Transverse colon (tissue), 4 donors: ENCODE measurements at places on chromosomes 13 and 19. TPM values are rescaled to one million over a fixed set of nuclear protein-coding genes. Genes with fewer than 3 reads are reported as not detected.

Gene ETFB
- total RNA-seq = 147 TPM

- peak overlapping the region; percentile 79 for H3K4me3 ChIP-seq
- peaks cover 8% of the 10 kb centered on the region for H3K36me3 ChIP-seq
- peaks cover 22% of the 10 kb centered on the region for H3K4me1 ChIP-seq
- H3K27ac ChIP-seq = peak overlapping the region; percentile 91
- no peaks in the 10 kb centered on the region for H3K27me3 ChIP-seq
Measured at GRCh38 chr13:28657784-28658538, 969 bp upstream of the POMP start.

DNA sequence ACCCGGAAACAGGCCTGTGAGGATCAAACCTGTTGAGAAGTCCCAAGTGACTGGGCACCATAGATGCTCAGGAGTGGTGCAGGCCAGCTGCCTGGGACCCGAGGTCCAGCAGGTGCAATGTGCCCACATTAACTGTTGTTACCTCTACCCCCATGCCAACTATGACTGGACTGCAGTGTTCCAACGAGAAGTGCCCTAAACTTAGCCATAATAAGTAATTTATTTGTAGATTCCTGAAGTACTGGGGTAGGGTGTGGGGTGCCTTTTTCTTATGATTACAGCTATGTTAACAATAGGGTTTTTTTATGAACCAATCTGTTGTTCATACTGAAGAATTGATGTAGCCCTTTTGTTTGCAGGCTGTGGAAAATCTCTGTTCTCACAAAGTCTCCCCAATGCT is 9.2 kb downstream of the CUL4A start:
- H3K4me3 ChIP-seq = no peak overlapping the region
- H3K27me3 ChIP-seq = no peaks in the 10 kb centered on the region
- no peaks in the 10 kb centered on the region for H3K36me3 ChIP-seq
- DNase-seq = no peak
- no peak overlapping the region for H3K27ac ChIP-seq

Gene TEX29
- total RNA-seq = not detected

- no peak for DNase-seq
- H3K27me3 ChIP-seq = peaks cover 92% of the 10 kb centered on the region
- H3K4me1 ChIP-seq = peaks cover 26% of the 10 kb centered on the region
- H3K36me3 ChIP-seq = no peaks in the 10 kb centered on the region
- H3K4me3 ChIP-seq = no peak overlapping the region
Measured at GRCh38 chr19:41930322-41930722, 2.1 kb upstream of the ERFL start.

DNA sequence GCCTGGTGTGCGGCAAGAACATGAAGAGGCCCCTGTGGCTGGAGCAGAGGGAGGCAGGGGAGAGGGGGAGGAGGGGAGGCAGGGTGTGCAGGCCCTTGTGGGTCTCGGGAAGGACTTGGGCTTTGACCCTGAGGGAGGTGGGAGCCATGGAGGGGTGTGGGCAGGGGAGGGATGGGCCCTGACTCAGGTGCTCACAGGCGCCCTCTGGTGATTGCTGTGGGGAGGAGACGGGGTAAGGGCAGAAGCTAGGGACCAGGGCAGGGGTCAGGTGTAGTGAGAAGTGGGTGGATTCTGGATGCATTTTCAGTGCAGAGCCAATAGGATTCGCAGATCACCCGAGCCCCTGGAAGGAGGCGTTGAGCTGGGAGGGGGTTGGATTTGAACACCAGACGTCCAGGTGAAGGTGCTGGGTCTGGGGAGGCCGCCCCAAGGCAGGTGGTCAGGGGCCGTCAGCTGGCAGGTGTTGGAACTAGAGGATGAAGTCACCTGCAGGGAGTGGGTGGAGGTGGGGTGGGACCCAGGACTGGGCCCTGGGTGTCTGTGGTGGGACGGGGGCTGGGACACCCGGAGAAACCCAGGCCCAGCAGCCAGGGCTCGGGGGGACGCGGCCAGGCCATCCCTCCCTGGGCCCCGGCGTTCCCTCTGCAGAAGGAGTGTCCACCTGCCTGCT is 185.4 kb downstream of the KDM4B start:
- no peak overlapping the region for H3K4me3 ChIP-seq
- H3K27me3 ChIP-seq = no peaks in the 10 kb centered on the region
- H3K36me3 ChIP-seq = no peaks in the 10 kb centered on the region
- peak; percentile 38 for DNase-seq
- no peaks in the 10 kb centered on the region for H3K4me1 ChIP-seq

- H3K27me3 ChIP-seq = peaks cover 11% of the 10 kb centered on the region
- no peak for DNase-seq
- no peaks in the 10 kb centered on the region for H3K4me1 ChIP-seq
- H3K4me3 ChIP-seq = no peak overlapping the region
- no peak overlapping the region for H3K27ac ChIP-seq
Measured at GRCh38 chr19:34044021-34044420, 128.3 kb upstream of the LSM14A start.

GRCh38 chr13:36421447-36421846 is 10.8 kb upstream of the CCNA1 start:
- no peaks in the 10 kb centered on the region for H3K27me3 ChIP-seq
- H3K27ac ChIP-seq = no peak overlapping the region
- no peak for DNase-seq
- H3K4me1 ChIP-seq = no peaks in the 10 kb centered on the region
- no peak overlapping the region for H3K4me3 ChIP-seq

- peaks cover 43% of the 10 kb centered on the region for H3K4me1 ChIP-seq
- H3K27ac ChIP-seq = peak overlapping the region; percentile 87
- DNase-seq = peak; percentile 60
- H3K27me3 ChIP-seq = no peaks in the 10 kb centered on the region
Measured at GRCh38 chr13:109684084-109684823, 102.1 kb downstream of the IRS2 start.

DNA sequence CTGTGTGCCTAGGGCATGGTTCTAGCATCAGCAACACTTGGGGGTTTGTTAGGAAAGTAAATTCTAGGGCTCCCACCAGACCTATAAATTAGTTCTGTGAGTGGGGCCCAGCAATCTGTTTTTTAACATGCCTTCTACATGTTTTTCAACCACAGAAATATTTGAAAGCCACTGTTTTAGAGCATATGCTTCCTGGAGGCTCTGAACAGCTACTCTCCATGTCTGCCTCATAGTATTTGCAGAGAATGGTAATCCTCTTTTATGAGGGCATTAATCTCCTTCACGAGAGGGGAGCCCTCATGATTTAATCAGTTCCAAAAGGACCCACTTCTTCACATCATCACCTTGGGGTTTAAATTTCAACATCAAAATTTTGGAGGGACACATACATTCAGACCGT is 6.0 kb downstream of the SPATA13 start:
- H3K27ac ChIP-seq = no peak overlapping the region
- H3K4me3 ChIP-seq = no peak overlapping the region
- H3K27me3 ChIP-seq = no peaks in the 10 kb centered on the region
- peaks cover 25% of the 10 kb centered on the region for H3K4me1 ChIP-seq

Gene PEX11G
- total RNA-seq = 14.5 TPM

- H3K36me3 ChIP-seq = no peaks in the 10 kb centered on the region
- H3K27ac ChIP-seq = no peak overlapping the region
- H3K27me3 ChIP-seq = no peaks in the 10 kb centered on the region
- DNase-seq = no peak
- H3K4me1 ChIP-seq = no peaks in the 10 kb centered on the region
Measured at GRCh38 chr13:81406639-81407292, 1065.8 kb upstream of the SPRY2 start.

DNA sequence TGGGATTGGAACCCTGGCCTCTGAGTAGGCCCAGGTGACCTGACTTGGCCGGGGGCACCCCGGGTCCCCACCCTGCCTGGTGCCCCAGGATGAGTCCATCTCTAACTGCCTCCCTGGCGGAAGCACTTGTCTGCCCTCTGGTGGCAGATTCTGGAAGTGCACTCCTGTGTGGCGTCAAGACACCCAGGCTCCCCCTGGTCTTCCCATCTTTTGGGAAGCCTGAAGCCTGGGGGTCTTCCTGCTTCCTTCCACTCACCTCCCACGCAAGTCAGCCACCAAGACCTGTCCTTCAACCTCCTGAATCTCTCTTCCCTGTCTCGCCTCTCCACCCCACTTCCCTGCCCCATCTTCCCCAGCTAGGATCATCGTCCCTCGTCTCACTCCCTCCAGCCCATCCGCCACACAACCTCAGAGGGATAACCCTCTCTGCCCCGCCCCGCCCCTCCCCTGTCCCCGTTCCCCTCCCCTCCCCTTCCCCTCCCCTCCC is 7.4 kb downstream of the RABAC1 start:
- H3K27ac ChIP-seq = no peak overlapping the region
- peaks cover 6% of the 10 kb centered on the region for H3K4me1 ChIP-seq
- peak; percentile 89 for DNase-seq
- H3K4me3 ChIP-seq = no peak overlapping the region
- no peaks in the 10 kb centered on the region for H3K36me3 ChIP-seq
- no peaks in the 10 kb centered on the region for H3K27me3 ChIP-seq

GRCh38 chr19:39824143-39825092 is 9.5 kb downstream of the DYRK1B start:
- peaks cover 22% of the 10 kb centered on the region for H3K36me3 ChIP-seq
- H3K4me1 ChIP-seq = peaks cover 9% of the 10 kb centered on the region
- H3K27ac ChIP-seq = peak overlapping the region; percentile 70
- no peaks in the 10 kb centered on the region for H3K27me3 ChIP-seq
- H3K4me3 ChIP-seq = peak overlapping the region; percentile 61

Gene ENOX1
- 1.5 TPM for total RNA-seq

DNA sequence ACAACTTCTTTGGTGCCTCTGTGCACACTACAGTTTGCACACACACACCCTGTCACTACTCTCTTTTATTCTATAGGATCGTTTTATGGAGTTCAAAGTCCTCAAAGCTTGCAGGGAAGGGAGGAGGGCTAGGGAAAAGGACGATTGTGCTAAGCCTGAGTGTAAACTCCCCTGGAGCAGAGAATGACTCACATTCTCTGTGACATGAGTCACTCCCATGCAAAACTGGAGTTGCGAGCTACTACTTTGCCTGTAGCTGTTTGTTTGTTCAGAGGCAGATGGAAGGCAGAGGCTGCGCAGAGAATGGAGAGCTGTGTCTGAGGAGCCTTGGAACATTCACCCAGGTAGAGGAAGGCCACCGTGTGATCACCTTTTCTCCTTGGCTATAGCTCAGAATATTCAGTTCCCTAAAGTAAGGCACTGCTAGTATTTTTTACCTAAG is 80.5 kb upstream of the MBNL2 start:
- H3K4me1 ChIP-seq = peaks cover 13% of the 10 kb centered on the region
- DNase-seq = peak; percentile 88
- H3K27me3 ChIP-seq = no peaks in the 10 kb centered on the region
- H3K36me3 ChIP-seq = no peaks in the 10 kb centered on the region
- peak overlapping the region; percentile 16 for H3K4me3 ChIP-seq

GRCh38 chr19:41711376-41712261 is 3.2 kb downstream of the CEACAM5 start:
- H3K27me3 ChIP-seq = no peaks in the 10 kb centered on the region
- peaks cover 22% of the 10 kb centered on the region for H3K4me1 ChIP-seq
- peak; percentile 69 for DNase-seq
- peak overlapping the region; percentile 87 for H3K27ac ChIP-seq

GRCh38 chr19:30857966-30858490 is 485.8 kb downstream of the ZNF536 start:
- no peaks in the 10 kb centered on the region for H3K27me3 ChIP-seq
- H3K4me3 ChIP-seq = no peak overlapping the region
- H3K36me3 ChIP-seq = no peaks in the 10 kb centered on the region
- no peak overlapping the region for H3K27ac ChIP-seq

GRCh38 chr19:19721896-19722295 is 11.0 kb downstream of the ZNF14 start:
- no peaks in the 10 kb centered on the region for H3K4me1 ChIP-seq
- DNase-seq = no peak
- H3K36me3 ChIP-seq = no peaks in the 10 kb centered on the region
- H3K4me3 ChIP-seq = no peak overlapping the region
- H3K27me3 ChIP-seq = no peaks in the 10 kb centered on the region
- H3K27ac ChIP-seq = no peak overlapping the region

Gene TPTE2
- not detected for total RNA-seq

Gene ARRDC5
- total RNA-seq = not detected

- no peaks in the 10 kb centered on the region for H3K27me3 ChIP-seq
- no peaks in the 10 kb centered on the region for H3K4me1 ChIP-seq
- no peak for DNase-seq
- no peaks in the 10 kb centered on the region for H3K36me3 ChIP-seq
Measured at GRCh38 chr19:2856457-2857050, 10.6 kb upstream of the ZNF556 start.

DNA sequence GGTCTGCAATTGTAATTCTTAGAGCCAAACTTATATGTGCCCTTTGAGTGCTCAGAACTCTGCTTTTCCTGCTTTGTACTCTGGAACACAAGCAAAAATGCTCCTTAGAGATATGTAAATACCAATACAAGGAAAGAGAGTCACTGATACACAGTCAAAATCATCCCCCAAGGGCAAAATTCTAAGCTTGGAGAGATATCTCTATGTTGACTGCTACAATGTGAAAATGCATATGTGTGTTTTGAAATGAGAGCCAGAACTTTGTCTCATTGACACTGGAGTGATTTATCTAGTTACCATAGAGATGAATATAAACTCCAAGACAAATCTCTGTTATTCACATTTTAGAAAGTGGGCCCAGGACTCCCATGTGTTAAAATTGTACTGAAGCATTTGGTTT is 494.8 kb upstream of the SLITRK1 start:
- no peak for DNase-seq
- H3K4me3 ChIP-seq = no peak overlapping the region
- H3K27ac ChIP-seq = no peak overlapping the region
- no peaks in the 10 kb centered on the region for H3K4me1 ChIP-seq
- H3K27me3 ChIP-seq = no peaks in the 10 kb centered on the region

DNA sequence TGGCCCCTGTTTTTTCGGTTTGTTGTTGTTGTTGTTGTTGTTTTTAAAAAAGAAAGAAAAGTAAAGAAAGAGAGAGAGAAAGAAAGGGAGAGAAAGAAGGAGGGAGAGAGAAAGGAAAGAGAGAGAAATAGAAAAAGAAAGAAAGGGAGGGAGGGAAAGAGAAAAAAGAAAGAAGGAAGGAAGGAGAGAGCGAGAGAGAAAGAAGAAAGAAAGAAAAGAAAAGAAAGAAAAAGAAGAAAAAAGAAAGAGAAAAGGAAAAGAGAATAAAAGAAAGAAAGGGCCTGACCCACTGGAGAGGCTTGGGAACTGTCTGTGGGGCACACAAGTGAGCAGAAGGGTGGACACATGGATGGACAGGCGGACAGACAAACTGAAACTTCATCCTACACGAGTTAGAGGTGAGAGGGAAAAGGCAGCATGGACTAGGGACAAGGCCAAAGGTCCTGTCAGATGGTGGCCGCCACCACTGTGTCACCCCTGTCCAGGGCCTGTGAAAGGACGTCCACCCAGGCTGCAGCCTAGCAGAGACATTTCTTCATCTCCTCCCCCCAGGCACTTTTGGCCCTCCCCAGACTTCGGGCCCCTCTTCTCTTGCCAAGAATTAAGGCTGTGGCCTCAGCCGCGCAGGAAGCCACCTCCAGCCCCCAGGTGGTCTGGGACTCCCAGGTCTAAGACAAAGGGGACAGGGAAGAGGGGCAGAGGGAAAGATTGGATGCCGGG is 9.1 kb upstream of the BCAM start:
- no peaks in the 10 kb centered on the region for H3K4me1 ChIP-seq
- H3K36me3 ChIP-seq = no peaks in the 10 kb centered on the region
- H3K4me3 ChIP-seq = no peak overlapping the region
- H3K27me3 ChIP-seq = no peaks in the 10 kb centered on the region
- no peak for DNase-seq
- no peak overlapping the region for H3K27ac ChIP-seq

GRCh38 chr19:10538204-10538983 is 5.3 kb upstream of the ATG4D start:
- H3K27me3 ChIP-seq = peaks cover 10% of the 10 kb centered on the region
- no peak overlapping the region for H3K4me3 ChIP-seq
- DNase-seq = no peak
- H3K36me3 ChIP-seq = no peaks in the 10 kb centered on the region

GRCh38 chr19:43575955-43576878 is 616 bp downstream of the PINLYP start:
- peaks cover 5% of the 10 kb centered on the region for H3K4me1 ChIP-seq
- no peak for DNase-seq
- H3K36me3 ChIP-seq = no peaks in the 10 kb centered on the region
- H3K27me3 ChIP-seq = no peaks in the 10 kb centered on the region
- H3K4me3 ChIP-seq = peak overlapping the region; percentile 99

Gene GTF3A
- 53.1 TPM for total RNA-seq
